GM12878 (cell line): ENCODE measurements at places on chromosomes 4 and X. TPM values are rescaled to one million over a fixed set of nuclear protein-coding genes. Genes with fewer than 3 reads are reported as not detected.

Gene PGAM4
- total RNA-seq = 0.44 TPM in 1 of 2 replicates, not detected in the other

Gene RAB9B
- total RNA-seq = 0.08 and 0.21 TPM in 2 replicates

Gene CPZ
- total RNA-seq = not detected in 2 replicates

- no peak for DNase-seq
These were observed 132.8 kb upstream of the FUNDC1 start for GRCh38 chrX:44675362-44676024.

DNA sequence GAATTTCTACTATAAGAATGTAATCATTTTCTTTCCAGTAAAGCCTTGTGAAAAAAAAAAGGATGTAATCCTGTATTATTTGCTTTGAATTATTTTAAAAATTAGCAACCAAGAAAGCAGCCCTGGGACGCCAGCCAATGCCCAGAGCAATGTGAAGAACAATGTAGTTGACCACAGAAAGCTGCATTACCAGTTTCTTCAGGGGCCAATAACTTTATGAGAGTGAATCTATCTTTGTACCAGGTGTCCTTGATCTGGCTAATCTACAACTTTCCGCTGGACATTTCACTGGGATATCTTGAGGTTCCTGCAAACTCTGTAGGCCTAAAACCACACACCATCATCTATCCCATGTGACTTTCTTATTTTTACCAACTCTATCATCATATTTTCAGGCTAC, 7.6 kb upstream of the KLHL2 start:
- DNase-seq = no peak

Gene ETDC
- not detected in 2 replicates for total RNA-seq

- DNase-seq = no peak
These were observed 81.2 kb downstream of the ABLIM2 start for GRCh38 chr4:8077181-8078108.

Gene MAOA
- total RNA-seq = 0.37 and 0.51 TPM in 2 replicates

DNA sequence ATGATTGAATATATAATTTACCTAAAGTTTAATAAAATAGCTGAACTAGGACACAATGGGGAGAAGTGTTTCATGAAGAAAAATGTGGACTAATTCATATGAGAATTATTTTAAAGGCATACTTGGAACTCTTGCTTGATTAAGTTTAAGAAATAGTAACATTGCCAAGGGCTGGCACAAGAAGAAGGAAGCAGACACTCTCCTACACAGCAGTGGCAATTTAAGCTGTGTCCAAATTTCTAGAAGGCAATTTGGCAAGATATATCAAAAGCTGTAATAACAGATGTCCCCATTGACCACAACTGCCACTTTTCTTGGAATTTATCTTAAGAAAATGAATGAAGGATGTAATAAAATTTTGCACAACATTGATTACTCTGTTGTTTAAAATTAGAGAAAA, 209.5 kb upstream of the S100G start:
- DNase-seq = no peak

- no peak for DNase-seq
These were observed 19.1 kb upstream of the LAP3 start for GRCh38 chr4:17557880-17558279.

GRCh38 chr4:62117886-62118285, 917.8 kb downstream of the ADGRL3 start:
- no peak for DNase-seq

DNA sequence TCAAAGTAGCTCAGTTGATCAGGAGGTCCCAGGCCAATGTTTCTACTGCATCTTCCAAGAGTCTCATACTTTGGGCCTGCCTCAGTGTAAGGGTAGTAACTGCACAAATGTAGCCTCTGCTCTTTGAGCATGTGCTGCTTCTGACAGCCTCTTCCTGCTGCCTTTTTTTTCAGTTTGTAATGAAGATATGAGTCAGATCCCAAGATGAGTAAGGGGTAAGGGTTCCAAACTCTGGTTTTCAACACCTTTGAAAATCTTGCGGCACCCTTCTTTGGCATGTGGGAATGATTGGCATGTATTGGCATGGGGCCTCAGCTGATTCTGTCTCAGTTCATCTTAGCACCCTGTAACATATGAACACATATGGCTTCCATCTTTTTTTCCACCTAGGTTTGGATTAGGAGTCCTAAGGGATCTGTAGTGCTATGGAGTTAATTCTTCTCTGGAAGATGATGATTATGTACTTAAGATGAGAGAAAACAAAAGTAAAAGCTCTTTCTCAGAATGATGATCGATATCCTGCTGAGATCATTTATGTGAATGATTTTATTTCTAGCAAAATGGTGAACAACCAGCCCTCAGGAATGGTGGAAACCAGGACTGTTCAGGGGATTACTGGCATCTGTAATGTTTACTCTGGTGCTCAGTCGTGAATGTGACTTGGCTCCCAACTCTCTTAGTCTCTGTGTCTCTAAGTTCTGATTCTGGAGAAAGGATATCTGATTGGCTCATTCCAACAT, 118.7 kb upstream of the PRPS2 start:
- no peak for DNase-seq

Gene REELD1
- total RNA-seq = 0.35 and 0.62 TPM in 2 replicates

Gene COL4A6
- total RNA-seq = 0.08 and 0.10 TPM in 2 replicates

Gene ANK2
- 10.2 and 13.0 TPM in 2 replicates for total RNA-seq

GRCh38 chr4:126838941-126839679, 793.6 kb upstream of the INTU start:
- DNase-seq = no peak

Gene RBMXL3
- total RNA-seq = not detected in 2 replicates

GRCh38 chrX:23365541-23365940, 30.9 kb downstream of the PTCHD1 start:
- DNase-seq = no peak

- DNase-seq = peak; percentile 40
These were observed 145.4 kb upstream of the HUWE1 start for GRCh38 chrX:53831662-53832635.

Gene SATL1
- total RNA-seq = not detected in 2 replicates

Gene GCNA
- 1.0 and 1.3 TPM in 2 replicates for total RNA-seq

DNA sequence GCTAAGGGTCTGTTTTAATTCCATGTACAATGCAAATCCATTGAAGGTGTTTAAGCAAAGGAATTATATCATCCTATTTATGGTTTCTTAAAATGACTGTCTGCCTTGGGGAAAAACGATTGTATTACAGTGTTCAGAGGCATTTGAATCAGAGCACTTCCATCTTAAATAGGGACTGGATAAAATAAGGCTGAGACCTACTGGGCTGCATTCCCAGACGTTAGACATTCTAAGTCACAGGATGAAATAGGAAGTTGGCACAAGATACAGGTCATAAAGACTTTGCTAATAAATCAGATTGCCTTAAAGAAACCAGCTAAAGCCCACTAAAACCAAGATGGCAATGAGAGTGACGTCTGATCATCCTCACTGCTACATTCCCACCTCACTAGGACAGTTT, 1167.2 kb upstream of the PABPC4L start:
- no peak for DNase-seq

DNA sequence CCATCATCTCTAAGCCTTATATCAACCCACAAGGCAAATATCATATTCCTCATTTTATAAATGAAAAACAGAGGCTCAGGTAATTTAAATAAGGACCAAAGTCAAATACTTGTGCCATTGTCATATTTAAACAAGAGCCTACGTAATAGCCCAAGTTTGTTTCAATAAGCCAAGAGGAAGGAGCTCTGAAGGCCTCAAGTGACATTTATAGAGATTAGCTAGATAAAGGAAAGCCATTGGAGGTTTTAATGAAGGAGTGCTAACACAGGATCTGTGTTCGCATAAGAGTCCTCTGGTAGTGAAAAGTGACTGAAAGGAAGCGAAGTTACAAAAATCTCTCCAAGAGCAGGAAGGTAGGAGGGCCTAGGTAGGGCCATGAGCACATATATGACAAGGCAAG, 384.9 kb upstream of the NOCT start:
- no peak for DNase-seq

- no peak for DNase-seq
These were observed 49.9 kb upstream of the SCRG1 start for GRCh38 chr4:173448608-173449379.

DNA sequence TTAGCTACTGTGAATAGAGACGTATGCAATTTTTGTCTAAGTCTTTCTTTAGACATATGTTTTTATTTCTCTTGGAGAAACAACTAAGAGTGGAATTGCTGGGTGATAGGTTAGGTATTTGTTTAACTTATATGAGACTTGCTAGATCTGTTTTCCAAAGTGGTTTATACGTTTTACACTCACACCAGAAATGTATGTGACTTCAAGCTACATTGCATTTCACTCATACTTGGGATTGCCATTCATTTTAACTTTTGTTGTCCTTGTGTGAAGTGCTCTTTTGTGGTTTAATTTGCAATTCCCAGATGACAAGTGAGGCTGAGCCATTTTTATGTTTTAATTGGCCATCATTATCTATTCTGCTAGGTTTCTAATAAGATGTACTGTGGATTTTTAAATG, 817.2 kb downstream of the GLUD2 start:
- DNase-seq = no peak

DNA sequence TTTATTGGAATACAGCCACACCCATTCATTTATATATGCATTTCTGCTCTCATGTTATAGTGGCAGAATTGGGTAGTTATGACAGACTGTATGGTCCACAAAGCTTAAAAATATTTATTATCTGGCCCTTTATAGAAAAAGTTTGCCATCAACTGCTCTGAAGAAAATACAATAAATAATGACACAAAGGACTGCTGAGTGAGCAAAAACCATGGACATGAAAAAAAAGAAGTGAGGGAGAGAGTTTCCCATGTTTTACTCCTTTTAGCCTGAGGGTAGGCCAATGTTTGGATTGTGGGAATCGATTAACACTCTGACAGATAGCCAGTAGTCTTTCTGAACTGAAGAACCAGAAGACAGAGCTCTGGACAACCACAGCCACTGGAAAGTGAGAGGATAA, 149.2 kb downstream of the CHRDL1 start:
- no peak for DNase-seq

GRCh38 chrX:38494239-38494823, 67.0 kb upstream of the TSPAN7 start:
- no peak for DNase-seq

Gene PLRG1
- 83.9 and 95.9 TPM in 2 replicates for total RNA-seq

DNA sequence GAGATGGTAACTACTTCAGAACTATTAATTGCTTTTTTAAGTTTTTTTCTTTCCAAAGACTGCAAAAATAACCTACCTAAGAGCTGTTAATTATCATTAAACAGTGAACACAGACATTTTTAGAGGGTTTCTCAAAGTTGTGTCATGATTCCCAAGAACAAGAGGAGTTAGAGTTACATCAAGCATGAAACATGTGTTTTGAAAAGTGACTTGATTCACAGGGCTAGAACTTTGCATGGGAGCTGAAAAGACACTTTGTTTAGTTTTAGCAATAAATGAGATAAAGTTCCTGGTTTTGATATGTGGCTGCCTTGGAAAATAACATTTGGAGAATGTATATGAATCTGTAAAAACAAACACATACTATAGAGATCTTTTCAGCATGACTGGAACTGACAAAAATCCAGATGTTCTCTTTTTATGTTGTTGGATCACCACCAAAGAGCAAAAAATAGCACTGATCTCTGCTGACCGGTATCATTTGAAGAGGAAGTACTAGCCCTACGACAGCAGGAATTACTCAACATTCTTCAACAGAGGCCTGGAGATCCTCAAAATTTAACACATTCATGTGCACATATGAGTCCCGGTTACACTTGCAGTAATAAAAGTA, 173.0 kb upstream of the PCDH18 start:
- no peak for DNase-seq

GRCh38 chr4:992297-993110, 700 bp downstream of the SLC26A1 start:
- DNase-seq = no peak

DNA sequence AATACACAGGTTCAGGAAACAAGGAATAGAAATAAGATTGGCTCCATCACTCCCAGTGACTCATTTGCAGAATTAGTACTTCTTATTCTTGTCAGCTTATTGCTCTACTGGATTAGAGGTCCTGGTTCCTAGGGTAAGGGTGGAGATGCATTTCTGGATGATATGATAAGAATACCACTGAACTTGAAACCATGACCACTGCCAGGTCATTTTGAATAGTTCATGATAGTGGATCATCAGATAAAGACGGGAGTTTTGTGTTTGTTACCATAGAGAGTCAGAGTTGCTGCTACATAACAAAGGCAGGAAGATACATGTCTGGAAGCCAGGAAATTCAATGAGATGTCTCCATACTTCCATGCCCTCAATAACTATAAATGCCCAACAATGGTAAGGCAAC, 109.2 kb upstream of the FAT1 start:
- no peak for DNase-seq

- DNase-seq = no peak
These were observed 384.6 kb downstream of the DTHD1 start for GRCh38 chr4:36665985-36666527.

DNA sequence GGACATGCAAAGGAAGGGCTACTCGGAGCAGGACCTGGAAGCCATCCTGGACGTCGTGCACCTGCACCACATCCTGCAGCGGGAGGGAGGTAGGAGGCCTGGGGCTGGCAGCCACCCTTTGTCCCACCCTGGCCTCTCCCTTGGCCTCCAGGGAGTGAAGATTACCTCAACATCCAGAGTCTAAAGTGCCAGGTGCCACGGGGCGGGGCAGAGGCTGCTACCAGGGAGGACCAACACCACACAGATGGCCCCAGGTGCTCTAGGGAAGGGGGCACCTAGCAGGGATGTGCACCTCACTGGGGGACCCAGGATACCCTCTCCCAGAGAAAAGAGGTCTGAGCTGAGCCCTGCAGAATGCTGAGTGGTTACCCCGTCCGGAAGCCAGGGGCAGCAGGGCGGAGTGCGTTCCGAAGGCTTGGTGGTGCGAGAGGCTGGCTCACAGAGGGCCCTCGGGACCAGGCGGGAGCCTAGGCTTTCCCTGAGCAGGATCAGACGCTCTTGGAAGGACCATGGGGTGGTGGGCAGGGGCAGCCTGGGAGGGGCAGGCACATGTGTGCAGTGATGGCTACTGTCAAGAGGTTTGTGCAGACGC, 16.1 kb downstream of the ABCD1 start:
- DNase-seq = no peak

- no peak for DNase-seq
These were observed 111.5 kb downstream of the MID1 start for GRCh38 chrX:10508891-10509290.

DNA sequence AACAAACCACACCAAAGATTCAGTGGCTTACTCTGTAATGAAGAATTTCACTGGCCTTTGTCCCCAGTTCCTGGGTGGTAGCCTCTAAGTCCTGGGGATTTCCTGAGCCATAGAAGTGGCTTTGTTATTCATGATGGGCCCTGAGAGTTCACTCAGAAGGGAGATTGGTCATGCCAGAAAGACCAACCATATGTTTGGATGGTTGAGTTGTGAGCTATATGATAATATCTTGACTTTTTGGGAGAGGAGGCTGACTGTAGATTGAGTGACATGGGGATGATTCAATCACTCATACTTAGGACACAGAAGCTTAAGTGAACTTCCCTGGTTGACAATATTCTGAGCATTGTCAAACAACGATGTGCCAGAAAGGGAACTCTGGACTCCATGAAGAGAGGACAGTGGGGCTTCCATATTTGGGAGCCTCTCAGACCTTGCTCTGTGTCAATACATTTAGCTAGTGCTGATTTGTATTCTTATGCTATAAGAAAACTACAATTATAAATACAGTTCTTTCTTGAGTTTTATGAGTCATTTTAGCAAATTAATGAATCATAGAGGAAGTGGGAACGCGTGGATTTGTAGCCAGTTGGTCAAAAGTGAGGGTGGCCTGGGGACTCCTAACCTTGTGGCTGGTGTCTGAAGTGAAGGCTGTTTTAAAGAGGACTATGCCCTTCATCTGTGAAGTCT, 392.0 kb downstream of the GBA3 start:
- DNase-seq = no peak

- no peak for DNase-seq
These were observed 36.5 kb downstream of the TMPRSS11B start for GRCh38 chr4:68209003-68209402.

Gene KLF8
- total RNA-seq = 1.4 and 1.9 TPM in 2 replicates
